T-helper 9 cell (primary cell): ENCODE measurements at places on chromosomes 6 and 20.
A peak's percentile ranks its signal among the peaks of the same experiment; 100 is the strongest.

GRCh38 chr6:105587349-105588122 is 184.7 kb upstream of the PREP start:
- no peak for DNase-seq

- DNase-seq = no peak
Observed at GRCh38 chr20:2279253-2279779, 16.5 kb upstream of the TGM3 start.

- DNase-seq = no peak
Observed at GRCh38 chr6:139894271-139894670, 519.8 kb upstream of the CITED2 start.

GRCh38 chr20:59701236-59701635 is 96.9 kb downstream of the PHACTR3 start:
- DNase-seq = no peak

DNA sequence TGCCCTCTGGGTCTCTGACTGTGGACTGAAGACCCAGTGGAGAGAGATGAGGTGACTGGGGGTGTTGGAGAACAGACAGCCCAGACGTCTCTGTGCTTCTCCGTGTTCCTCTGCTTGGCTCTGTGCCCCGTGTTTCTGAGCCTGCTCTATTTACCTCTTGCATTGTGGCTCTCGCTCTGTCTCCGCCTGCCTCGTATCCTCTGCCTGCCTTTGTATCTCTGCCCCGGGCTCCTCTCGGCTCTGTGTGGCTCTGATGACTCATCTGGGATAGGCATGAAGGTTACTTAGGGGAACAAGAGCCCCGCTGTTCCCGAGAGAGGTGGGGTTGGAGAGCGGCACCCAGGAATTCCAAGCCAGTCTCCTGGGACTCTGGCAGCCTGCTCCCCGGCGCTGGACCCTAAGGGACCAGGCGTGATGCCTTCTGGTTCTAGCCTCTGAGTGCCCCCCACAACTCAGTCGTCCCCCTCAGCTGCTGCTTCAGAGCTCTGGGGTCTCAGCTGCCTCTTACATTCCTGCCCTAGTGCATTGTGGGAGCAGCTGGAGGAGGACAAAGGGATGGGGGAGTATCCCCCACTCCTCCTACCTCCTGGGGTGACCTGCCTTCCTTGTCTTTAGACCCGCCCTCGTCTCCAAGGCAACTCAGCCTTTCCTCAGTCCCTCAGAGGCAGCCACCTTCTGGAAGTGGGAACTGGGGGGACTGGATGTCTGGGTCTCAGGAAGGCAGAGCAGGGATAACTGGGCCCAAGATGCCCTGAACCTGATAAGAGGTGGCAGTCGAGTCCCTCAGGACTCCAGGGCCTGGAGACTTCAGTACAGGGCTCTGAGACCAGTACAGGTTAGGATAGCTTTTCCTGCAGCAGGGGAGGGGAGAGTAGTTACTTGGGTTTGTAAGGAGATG is 1.9 kb downstream of the DDR1 start:
- no peak for DNase-seq

- DNase-seq = no peak
Observed at GRCh38 chr6:128606611-128607010, 86.2 kb upstream of the PTPRK start.

- no peak for DNase-seq
Observed at GRCh38 chr6:122126894-122127293, 272.6 kb upstream of the HSF2 start.

DNA sequence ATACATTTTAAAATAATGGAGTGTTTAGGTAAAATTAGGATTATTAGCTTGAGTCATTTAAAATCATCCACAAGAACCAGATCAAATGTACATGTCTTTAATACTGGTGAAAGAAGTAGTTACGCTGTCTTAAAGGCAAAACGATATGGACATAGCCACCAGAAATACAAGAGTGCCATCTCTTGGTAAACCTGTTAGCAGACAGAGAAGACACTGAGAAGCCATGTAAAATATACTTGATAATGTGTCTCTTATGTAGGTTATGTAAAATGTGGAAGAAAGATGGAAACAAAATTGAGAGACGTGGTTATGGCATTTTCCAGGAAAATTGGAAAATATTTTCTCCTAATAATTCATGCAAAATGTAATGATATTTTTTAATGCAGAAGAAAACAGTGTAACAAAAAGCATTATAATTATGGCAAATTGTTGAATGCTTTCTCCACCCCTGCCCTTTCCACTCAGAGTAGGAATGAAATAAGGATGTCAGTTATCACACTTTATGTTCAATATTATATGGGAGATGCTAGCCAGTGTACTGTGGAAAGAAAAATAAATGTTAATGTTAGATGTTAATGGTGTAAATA is 12.2 kb upstream of the SLC17A2 start:
- DNase-seq = no peak

- no peak for DNase-seq
Observed at GRCh38 chr6:106154326-106154725, 68.2 kb downstream of the PRDM1 start.

DNA sequence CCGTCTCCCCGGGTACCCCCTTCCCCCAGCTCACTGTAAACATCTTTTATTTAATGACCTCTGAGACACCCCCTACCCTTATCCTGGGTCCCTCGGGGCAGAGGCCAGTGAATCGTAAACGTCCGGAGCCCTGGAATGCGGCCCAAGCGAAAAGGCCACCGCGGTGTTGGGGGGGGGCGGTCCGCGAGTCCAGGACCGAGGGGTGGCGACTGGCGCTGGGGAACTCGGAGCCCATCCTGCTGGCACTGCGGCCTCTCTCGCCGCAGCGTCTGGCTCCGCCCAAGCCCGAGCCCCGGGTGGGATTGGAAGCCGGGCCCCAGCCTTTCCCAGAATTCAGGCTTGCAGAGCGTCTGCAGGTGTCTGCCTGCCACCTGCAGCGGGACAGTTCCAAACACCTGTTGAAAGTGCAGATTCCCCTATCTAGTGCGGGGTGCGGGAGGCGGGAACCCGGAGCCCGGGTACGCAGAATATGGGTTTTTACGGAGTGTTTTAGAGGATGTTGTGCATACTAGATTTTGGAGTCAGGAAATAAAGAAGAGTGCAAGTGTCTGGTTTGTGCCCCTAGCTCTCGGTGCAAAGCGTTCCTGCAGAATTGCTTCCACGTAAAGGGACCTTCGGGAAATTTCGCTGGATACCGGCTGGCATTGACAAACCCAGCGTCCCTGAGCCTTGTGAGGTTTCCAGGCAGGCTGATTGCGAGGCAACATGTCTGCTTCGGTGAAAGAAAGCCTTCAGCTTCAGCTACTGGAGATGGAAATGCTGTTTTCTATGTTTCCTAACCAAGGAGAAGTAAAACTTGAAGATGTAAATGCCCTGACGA is 800 bp downstream of the RWDD2A start:
- DNase-seq = peak; percentile 23

- no peak for DNase-seq
Observed at GRCh38 chr6:12313306-12313991, 23.3 kb downstream of the EDN1 start.

GRCh38 chr6:96075826-96076225 is 60.1 kb downstream of the FUT9 start:
- DNase-seq = no peak

DNA sequence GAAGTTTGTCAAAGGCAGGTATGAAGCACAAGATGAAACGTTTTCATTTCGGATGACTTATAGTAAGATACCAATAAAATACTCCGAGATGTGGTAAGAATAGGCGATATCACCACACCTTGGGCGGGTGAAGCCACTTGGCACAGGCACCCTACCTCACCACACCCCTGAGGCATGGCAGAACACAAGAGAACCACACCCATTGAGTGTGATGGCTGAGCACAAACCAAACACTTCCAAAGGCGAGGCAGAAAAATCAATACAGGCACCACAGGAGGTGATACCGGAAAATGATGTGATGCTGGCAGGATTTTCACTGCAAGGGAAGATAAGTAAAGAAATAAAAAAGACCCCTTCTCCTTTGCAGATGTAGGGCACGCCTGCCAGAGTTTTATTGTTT is 332.9 kb upstream of the PRDM1 start:
- no peak for DNase-seq

DNA sequence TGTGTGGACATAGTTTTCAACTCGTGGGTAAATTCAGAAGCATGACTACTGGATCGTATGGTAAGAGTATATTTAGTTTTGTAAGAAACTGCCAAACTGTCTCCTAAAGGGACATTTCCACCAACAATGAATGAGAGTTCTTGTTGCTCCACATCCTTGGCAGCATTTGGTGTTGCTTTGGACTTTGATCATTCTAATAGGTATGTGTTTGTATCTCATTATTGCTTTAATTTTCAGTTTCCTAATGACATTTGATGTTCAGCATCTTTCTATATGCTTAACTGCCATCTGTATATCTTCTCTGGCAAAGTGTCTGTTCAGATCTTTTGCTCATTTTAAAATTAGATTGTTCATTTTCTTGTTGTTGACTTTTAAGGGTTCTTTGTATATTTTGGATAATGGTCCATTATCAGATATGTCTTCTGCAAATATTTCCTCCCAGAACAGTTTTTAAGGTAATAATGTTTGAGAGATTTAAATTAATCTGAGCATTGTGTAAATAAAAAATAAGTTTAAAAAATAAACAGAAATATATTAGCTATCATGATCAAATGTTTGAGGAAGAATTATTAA is 138.7 kb downstream of the CCDC170 start:
- DNase-seq = no peak

GRCh38 chr20:31809661-31810060 is 9.5 kb upstream of the MYLK2 start:
- no peak for DNase-seq

DNA sequence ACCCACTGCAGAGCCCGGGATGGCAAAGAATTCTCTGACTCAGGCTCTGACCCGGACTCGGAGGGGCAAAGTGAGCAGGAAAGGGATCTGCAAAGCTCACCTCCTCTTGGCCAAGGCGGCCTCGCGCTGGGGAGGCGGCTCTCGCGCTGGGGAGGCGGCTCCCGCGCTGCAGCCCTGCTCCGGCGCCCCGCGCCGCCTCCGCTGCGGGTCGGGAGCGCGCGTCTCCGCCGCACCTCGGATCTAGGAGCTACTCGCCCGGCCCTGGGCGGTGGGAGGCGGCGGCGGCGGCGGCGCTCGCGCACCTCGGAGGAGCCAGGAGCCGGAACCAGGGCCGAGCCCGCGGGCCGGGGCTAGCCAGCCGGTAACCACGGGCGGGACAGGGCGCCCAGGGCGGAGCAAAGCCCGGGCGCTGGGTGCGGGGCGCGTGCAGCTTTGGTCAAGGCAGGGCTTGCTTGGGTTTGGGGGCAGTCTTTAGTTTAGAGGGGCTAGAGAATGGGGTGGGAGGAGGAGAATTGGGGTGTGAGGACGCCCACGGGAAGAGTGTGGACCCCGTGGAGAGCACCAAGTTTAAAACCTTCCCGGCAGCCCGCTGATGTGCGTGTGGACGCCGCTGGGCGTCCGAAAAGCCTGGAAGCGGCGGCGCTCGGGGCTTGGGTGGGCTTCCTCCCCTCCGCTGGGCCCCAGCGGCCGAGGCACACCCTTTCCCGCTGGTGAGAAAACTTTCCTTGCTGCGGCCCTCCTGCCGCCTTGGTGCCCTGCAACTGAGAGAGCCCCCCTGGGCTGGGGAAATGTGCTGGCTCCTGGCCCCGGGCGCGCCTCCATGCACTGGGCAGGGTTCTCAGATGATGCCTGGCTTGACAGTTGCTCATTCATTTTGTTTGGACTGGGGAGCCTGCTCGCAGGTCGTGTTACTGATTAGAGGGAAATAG is at the start of gene MRAP2:
Gene MRAP2 (plus strand): TSS at position 250 of the 929 bp plus-strand sequence. CDS start 21,547 bp downstream, outside the sequence.
- no peak for DNase-seq

DNA sequence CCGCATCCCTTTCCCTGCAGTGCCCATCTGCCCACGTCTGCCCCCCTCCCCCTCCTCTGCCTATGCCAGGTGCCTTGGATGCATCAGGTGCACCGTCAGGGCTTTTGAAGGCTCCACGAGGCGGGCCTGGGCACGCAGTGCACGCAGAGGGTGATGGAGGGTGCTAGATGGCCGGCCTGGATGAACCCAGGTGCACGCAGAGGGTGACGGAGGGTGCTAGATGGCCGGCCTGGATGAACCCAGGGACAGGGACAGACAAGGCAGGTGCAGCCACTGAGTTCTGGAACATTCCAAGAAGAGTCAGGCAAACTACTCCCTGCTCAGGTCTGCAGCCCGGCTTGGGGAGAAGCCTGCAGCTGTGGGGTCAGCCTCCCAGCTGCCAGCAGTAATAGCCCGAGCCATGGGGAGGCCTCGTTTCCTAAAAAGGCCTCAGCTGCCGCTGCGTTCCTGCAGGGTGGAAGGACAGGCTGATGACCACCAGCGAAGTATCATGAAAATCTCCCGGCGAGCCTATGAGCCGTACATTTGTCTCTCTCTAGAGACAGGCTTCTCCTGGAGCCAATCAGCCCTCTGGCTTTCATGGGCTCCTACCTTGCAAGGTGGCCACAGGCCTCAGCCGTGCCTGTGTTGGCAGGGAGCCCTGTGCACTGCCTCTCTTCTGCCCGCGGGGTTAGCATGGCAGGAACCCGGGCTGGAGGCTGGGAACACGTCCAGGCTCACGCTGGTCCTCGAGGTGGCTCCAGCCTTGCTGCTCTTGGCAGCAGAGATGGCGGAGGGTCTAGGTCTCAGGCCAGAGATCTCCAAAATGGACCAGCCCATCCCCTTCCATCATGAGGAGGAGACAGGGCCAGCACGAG is 29.6 kb downstream of the NTSR1 start:
- DNase-seq = no peak

GRCh38 chr20:20225325-20226043 is 142.4 kb upstream of the INSM1 start:
- DNase-seq = no peak

GRCh38 chr6:168162366-168162765 is 83.4 kb upstream of the FRMD1 start:
- no peak for DNase-seq

GRCh38 chr6:150030611-150031010 is 5.3 kb upstream of the RAET1L start:
- no peak for DNase-seq

DNA sequence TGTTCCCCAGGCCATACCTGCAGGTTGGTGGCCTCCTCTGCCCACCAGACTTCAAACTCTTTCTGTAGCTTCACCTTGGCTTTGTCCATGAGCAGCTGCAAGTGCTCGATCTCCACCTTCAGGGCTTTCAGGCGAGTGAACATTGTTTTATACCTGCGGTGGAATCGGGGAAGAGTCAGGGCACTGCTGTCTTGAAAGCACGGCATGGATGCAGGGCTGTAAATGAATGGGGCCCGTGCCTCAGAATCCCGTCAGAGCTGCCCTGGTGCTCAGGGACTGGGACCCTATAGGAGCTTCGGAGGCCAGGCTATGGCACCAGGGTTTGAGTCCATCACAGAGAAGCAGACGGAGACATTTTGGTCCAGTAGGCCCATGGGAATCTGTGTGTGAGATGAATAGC is 37.9 kb upstream of the KCNK16 start:
- DNase-seq = no peak

- DNase-seq = no peak
Observed at GRCh38 chr6:14734416-14735340, 511.2 kb upstream of the JARID2 start.

GRCh38 chr6:73792738-73793137 is 96.7 kb downstream of the CD109 start:
- DNase-seq = no peak

DNA sequence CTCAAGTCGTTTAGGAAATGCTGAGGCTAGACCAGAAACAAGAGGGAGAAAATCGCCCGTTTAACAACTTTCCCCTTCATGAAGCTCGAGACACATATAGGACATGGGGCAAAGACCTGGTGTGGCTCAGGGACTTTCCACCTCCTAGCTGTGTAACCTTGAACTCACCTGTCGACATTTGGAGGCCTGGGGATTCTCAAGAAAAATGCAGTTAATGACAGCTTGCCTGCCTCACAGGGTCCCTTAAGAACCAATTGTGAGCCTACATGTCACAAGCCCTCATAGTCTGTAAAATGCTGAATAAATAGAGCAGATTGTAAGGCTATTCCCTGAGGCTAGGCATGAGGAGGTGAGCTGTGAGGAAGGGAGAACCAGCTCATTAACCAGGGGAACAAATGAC is 35.1 kb downstream of the MGME1 start:
- no peak for DNase-seq

- DNase-seq = peak; percentile 43
Observed at GRCh38 chr6:16481697-16482399, 243.5 kb downstream of the GMPR start.
